ENCODE measurements at places on chromosomes 1 and 21. TPM values are rescaled to one million over a fixed set of nuclear protein-coding genes. Genes with fewer than 3 reads are reported as not detected.

GRCh38 chr1:30406996-30407864, 316.2 kb downstream of the MATN1 start:
- DNase-seq = no peak

ENAH gene
- 60.7 TPM for total RNA-seq

- DNase-seq = no peak
These were observed 114.0 kb downstream of the PPP1R12B start for GRCh38 chr1:202462342-202463076.

DNA sequence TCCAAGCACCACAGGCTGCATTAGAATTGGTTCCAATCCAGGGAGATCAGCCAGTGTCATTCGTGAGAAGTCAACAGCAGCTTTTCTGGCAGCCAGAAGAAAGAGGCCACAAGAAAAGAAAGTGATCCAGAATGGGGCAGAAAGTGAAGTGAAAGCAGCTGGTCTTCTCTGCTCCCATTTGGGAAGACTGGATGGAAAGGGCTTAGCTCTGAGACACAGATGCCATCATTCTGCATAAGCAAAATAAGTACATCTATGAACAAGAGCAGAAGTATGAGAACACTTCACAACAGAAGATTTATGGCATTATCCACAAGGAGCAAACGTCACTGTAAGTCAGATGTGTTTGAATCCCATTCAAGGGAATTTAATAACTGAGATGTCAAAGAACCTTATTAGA, 326.5 kb upstream of the ESRRG start:
- DNase-seq = no peak

DNA sequence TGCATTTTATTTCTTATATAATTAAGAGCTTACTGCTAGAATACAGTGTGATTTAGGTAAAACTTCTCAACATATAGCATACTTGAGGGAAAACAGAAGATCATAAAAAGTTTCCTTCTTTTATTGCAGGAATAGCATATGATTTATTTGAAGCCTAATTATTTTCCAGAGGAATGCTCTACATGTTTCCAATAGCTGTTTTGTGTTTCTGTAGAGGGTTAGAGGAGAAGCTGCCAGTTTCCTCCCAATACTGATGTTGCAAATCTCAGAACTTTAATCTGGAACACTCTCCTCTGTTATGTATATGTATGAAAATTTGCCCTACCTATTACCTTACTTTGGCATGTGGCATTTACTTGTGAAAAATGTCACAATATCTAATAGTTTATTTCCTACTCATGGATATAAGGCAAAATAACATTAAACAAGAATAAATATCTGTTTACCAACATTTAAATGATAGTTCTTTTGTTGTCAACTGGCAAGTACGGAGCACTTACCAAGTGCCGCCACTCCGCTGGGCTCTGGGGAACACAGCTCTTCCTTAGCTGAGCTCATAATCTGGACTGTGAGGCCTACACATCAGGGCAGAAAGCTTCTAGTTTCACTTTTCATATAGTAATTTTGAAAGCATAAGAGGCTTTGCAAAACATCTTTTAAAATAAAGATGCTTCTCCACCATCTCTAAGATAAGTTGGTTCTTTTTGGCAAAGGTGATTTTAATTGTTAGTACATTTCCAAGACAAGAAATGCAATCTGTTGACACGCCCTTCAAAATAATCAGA, 239.8 kb upstream of the C1orf105 start:
- no peak for DNase-seq

AMY1B gene
- total RNA-seq = not detected

Measured in omental fat pad (tissue), 4 donors.